ENCODE measurements at places on chromosomes 3 and 15.

DNA sequence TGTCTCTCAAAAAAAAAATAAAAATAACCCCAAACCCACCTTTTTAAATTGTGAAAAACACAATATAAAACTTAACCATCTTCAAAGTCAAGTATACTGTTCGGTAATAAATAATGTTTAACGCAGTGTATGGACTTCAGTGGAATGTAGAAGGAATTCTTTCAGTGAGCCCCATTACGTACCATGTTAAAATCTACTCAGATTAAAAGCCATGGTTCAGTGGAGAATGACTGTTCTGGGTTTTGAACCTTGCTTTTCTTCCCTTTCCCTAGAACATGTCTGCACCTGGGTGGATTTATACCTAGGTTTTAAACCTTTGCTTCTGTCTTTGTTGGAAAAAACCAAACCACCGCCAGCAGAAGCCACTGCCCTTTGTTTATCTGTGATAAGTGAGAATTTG lies 27.5 kb downstream of the DAG1 start:
- no peak for DNase-seq

GRCh38 chr3:47762233-47762632 lies 19.5 kb downstream of the SMARCC1 start:
- no peak for DNase-seq

GRCh38 chr3:177318559-177318958 lies 121.3 kb upstream of the TBL1XR1 start:
- no peak for DNase-seq

DNA sequence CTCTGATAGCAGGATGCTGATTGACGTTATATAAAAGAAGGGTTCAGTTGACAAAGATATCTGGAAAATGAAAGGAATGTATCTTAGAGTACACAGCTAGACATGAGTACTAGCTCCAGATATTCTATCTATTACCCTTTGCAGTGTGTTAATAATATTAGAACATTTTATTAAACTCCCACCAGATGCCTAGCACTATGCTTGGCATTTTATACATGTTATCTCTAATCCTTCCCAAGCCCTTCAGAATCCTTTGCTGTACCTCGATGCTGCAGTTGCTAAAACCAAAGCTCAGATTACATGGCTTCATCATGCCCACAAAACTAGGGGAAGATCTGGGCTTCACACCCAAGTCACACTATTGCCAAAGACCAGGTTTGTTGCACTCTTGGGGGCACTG lies 350.1 kb upstream of the AZI2 start:
- DNase-seq: no peak

GRCh38 chr3:150177673-150178381 lies 207.1 kb upstream of the PFN2 start:
- no peak for DNase-seq

DNA sequence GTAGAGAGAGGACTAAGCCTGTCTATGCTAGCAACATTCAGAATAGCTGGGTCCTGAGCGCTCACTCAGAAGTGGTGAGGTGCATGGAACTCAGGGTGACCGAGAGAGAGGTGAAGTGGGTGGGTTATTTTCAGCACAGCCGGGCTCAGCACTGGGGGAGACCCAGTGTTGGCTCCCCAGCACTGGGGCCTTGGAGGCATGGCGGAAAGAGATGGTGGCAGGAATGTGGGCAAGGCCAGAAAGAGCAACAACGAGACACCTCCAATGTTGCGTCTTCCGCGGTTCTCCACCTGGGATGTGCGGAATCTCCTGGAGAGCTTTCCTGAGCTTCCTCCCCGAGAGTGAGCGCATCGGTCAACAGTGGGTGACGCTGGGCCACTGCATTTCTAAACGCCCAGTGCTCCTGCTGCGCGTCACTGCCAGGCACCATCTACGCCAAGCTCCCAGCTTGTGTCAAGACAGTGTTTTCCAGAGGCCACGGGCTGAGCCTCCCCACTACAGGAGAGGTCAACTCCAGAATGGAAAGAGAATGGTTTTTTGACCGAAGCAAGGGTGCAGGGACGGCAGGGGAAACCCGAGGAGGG lies 148.4 kb downstream of the ADAMTS17 start:
- DNase-seq: no peak

GRCh38 chr15:90872486-90873184 lies 4.2 kb downstream of the FURIN start:
- DNase-seq: peak; percentile 45

DNA sequence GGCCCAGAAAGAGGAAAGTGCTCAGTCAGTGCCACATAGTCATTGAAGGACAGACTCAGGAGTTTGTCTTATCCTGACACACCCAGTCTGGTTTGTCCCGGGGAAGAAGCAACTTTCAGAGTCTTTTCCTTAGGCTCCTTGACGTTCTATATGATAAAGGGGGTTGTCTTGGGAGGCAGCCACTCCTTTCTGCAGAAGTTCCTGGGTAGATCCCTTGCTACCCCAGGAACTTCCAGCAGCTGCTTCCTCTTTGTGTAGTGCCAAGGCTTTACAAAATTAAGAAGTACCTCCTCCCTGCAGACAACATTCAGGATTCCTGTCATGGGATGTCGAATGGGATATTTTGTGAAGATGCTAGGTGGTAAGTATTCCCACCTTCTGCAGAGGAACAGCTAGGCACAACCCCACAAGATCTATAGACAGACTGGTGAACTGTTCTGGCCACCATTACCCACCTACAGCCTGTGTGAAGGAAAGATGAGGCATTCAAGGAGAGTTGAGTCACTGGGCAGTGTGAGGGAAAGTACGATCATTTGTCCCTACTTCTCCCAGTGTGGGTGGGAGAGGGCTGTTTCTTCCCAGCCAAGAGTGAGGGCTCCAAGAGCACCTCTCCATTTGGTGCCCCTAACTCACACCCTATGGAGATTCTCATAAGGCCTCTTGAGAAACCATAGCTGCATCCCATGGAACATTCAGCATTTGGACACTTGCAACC lies 11.3 kb downstream of the TMEM266 start:
- DNase-seq: no peak

DNA sequence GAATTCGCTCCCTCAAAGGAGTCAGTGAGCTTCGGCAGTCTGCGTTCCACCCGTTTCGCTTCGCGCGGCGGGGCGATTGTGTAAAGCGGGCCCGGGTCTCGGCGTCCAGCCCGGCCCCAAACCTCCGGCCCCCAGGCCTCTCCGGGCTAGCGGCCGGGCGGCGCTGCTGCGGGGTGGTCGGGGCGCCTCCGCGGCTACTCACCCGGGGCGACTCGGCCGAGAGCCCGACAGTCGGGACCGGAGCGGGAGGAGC lies 412 bp downstream of the CHDH start:
- DNase-seq: peak; percentile 60

GRCh38 chr3:70064194-70064779 lies 64.8 kb downstream of the SAMMSON start:
- peak; percentile 33 for DNase-seq

DNA sequence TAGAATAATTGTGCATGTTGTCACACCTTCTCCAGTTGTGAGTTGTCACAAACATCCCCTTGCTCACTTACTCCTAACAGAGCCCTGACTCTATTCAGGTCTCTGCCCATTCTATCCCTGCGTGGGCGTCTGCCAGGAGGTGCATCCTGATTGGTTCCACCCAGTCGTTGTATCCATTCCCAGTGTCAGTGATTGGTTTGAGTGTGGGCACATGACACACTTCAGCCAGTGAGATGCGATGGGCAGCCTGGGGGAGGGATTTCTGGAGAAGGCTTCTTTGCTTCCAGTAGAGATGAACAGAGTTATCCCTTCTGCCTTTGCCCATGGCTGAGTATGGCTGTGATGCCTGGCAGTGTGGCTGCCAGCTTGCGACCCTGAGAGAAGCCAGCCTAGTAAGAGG lies 18.7 kb downstream of the PXYLP1 start:
- no peak for DNase-seq

GRCh38 chr15:34329006-34329405 lies 8.6 kb downstream of the SLC12A6 start:
- no peak for DNase-seq

DNA sequence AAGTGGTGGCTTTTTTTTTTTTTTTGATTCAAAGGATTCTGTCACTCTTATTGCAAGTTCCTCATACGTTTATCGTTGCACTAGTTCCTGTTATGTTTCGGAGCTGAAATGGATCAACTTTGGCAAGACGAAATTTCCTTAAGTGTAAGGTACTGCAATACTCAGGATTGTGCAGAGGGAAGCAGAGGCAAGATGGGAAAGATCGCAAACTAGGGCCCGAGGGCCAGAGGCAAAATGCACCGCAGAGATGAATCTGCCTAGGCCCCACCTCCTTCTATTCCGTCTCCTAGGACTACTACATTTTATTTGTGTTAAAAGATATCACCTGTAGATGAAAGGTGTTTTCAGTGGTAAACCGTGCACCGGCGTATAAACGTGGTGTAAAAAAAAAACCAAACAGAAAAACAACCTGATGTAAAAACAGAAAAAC lies 331 bp downstream of the RNU6-1 start:
- DNase-seq: no peak

Measured in nephron progenitor cell (in vitro differentiated cells).